ENCODE measurements at places on chromosomes 6 and 20.

DNA sequence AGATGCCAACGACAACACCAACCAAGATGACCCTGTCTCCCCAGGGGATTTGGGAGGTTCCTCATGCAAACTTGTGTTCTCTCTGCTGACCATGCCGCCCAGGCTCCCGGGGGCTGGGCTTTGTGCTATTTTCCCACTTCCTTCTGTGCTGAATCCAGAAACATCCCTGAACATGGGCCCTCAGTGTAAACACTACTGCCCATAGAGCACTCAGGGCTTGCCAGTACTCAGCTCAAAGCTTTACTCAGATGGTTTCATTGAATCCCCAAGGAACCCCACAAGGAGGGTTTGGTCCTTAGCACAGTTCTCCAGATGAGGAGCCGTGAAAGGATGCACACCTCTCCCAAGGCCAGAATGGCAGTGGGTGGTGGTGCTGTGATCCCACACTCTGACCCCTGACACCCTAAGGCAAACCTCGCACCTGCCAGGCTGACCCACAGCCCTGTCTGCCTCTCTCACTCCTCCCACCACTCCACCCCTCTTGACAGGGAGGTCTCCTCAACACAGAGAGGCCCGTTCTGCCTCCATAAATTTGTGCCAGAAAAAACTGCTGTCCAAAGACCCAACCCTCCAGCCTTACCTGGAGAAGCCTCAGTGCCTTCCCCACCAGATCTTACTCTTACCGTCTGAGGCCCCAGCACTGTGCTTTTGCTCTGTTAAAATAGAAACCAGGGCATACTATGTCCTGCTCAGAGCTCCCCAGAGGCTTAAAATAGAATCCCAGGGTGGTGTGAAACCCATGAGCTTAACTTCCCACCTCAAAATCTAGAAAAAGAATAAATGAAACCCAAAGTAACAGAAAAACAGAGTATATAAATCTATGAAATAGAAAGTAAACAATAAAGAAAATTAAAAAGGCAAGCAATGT lies 283.0 kb upstream of the CDH4 start:
- DNase-seq, result no peak

DNA sequence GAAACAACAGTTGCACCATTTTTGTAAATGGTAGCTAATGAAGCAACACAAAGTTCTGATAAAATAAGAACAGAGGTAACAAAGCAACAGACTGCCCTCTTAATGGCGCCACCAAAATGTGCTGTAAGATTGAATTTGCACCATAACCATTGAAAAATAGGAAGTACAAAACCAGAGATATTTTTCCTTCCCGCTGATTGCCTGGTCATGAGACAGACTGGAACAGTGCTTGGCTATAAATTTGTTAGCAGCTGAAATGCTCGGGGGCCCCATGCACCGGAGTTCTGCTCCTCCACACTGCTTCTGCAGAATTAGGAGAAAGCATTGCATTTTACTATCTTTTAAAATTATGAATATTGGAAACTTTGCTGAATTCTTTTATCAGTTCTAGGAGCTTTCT lies 164.4 kb upstream of the QKI start:
- DNase-seq, result no peak

DNA sequence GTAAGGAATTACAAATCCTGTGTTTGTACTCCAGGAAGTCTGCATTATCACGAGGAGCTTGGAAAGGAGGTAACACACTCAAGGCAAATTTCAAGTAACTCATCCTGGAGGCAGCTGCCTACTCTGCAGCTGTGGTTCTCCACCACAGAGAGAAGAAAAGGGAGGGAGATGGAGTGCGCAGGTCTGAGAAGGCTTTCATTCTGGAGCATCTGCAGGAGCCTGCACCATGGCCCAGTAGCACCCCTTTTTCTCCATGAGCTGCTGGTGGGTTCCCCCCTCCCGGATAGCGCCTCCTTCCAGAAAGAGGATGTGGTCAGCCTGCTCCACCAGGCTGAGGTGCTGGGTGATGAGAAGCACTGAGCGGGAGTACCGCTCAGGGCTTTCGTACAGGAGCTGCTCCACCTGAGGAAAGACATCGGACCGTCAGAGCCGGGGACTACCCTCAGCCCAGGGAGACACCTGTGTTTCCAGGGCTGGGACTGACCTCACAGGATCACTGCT lies 1.6 kb upstream of the PSMB8 start:
- DNase-seq, result peak; percentile 70

GRCh38 chr6:73391675-73392074 lies 3.0 kb upstream of the DDX43 start:
- DNase-seq, result no peak

- no peak for DNase-seq
These were observed 22.2 kb upstream of the MTRF1L start for GRCh38 chr6:153024709-153025017.

DNA sequence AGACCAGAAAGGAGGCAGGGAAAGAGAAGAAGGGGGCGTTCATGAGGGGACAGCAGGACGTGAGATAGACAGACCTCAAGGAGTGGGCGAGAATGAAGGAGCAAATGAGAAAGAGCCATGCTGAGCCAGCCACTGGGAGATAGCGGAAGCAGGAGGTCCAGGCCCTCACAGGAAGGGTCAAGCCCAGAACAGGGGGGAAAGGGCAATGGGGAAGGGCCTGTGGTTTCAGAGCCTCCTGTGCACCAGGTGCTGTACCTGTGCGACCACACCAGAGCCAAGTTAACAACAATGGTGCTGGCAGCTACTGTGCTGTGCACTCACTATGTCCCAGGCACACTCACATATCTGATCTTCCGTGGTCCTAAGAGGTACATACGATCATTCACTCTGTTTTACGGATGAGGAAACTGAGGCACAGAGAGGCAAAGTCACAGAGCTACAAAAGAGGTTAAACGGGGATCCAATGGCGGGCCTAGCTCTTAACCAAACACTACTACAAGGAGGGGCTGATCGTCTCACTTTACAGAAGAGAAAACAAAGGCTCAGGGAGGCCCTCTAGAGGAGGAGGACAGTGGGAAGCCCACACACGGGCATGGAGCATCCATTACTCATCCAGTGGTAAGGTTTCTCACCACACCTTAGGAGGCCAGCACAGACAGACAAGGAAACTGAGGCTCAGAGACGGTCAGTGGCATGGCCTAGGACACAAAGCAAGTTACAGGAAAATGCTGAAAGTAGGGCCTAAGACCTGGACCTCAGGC lies 129.1 kb downstream of the PREX1 start:
- no peak for DNase-seq
